Hippocampal formation (tissue), 2 donors: ENCODE measurements at places on chromosomes 1 and 21.

DNA sequence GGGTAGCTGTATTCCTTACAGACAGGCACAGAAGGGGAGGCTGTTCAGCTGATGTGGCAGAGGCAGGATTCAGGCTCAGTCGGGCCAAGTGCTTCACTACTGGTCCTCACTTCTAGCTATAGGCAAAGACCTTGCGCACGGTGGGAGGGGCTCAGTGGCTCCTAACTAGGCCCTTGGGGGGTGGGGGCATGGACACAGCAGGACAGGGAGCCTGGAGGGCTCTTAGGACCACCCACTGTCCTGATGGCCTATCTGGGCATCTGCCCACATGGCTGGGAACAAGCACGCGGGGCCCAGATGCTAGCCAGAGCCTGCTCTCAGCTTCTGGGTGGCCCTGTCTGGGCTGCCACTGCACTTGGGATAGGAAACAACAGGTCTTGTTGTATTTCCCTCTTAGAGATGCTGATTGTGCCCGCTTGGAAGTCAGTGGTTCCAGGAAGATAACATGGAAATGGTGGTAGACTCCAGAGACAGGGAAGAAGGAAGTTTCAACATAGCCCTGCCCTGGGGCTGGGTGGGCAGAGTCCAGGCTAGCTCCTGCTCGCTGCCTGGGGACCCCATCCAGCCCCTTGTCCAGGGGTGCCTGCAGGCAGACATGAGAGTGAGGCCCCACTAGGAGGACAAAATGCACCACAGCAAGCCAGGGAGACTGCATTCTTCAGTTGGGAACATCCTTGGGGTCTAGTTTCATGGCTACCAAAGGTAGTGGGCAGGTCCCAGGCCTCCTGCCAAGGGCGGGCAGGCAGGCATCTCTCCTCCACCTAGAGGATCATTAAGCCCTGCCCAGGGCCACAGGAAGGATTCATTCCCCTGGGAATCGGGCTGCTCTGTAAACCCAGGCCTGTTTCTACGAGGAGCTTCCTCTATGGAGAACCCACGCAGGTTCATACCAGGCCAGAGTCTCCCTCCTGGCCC lies 102.5 kb downstream of the BCAR3 start:
- DNase-seq, result no peak

- no peak for DNase-seq
These were observed 20.3 kb downstream of the CDCP2 start for GRCh38 chr1:54132495-54132894.

DNA sequence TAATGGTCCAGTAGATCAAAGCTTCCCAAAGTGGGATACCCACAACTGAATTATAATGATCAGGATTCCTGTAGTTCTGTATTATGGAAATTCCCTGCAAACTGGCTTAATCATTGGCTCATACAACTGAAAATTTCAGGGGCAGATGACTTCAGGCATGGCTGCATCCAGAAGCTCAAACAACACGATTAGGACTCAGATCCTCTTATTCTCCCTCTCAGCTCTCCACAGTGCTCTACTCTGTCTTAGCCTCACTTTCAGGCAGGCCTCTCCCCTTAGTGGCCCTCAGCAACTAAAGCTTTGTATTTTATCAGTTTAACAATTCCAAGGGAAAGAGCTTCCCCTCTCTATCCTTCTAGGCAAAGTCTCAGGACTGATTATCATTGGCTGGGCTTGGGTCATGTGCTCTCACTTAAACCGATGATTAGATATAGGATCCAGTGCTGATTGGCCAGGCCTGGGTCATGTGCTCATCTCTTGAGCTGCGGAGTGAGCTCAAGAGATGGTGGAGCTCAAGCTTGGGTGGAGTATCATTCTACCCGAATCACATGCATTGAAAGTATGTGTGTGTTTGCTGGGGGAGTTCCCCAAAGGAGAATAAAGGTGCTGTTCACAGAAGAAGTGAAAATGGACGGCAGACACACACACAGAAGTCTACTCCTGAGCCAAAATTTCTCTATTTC lies 57.9 kb upstream of the RUNX3 start:
- DNase-seq, result no peak

DNA sequence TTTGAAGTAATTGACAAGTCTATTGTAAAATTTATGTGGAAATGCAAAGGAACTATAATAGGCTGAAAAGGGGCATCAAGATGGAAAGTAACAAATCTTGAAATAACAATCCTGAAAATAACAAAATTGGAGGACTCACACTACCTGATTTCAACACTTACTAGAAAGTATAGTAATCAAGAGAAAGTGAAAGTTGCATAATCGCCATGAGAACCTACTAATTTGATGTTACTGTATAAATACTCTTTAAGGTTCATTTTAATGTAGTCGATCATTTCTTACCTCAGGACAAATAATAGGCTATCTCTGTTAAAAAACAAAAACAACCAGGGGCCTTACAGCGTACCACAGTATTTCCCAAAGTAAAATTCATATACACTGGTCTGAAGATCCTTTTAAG lies 71.7 kb downstream of the EDEM3 start:
- no peak for DNase-seq

DNA sequence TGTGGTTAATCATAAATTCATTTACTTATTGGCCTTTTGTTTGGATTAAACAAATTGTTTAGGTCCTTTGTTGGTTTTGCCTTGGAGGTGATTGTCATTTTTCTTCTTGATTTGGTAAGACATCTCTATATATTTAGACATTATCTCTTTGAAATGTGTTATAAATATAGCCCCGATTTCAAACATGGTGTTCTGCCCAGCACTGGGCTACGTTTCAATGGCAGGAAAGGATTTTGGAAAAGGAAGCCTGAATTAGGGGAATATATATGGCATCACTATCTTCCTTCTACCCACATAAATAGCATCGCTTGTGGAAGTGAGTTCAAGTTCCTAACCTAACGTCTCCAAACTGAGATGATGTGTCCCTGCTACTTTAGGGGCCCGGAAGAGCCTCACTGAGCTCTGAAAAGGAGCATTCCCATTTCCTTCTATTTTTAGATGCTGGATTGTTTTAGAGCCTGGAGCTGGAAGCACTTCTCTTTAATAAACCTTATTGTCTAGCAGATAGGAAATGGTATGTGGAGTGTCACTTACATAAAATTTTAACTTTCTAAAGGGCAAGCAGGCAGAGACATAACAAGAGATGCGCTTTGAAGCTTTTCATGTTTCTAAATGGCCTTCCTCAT lies 39.4 kb downstream of the PGBD5 start:
- no peak for DNase-seq

- DNase-seq, result no peak
These were observed 76.5 kb upstream of the FGGY start for GRCh38 chr1:59220356-59220755.

GRCh38 chr1:76090283-76091203 lies 16.0 kb downstream of the ST6GALNAC3 start:
- DNase-seq, result no peak

GRCh38 chr1:67556297-67556900 lies 126.2 kb upstream of the SERBP1 start:
- DNase-seq, result no peak

DNA sequence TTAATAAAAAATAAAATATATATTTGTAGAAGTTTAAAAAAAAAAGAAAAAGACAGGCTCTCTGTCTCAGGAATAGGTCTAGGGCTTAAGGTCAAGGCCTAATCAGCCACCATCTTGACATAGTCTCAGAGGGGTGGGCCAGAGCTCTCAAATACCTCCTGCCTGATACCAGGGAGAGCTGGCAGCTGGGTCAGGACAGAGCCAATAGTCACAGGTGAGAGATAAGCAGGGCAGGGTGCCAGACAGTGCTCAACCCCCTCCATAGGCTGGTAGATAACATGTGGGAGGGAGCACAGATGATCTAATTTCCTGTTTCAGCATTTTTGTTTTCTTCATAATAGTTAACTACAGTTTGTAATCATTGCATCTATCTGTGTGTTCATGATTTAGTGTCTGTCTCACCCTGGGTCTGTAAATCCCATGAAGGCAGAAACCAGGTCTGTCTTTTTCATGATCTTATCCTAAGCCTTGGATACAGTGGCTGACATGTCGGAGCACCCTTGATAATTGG lies 152.0 kb upstream of the GRIK3 start:
- no peak for DNase-seq

- DNase-seq, result no peak
These were observed 47.2 kb upstream of the ECE1 start for GRCh38 chr1:21337454-21337927.

GRCh38 chr1:43227143-43227764 lies 42.5 kb upstream of the TMEM125 start:
- peak; percentile 74 for DNase-seq

GRCh38 chr1:35567947-35568558 lies 5.1 kb upstream of the TFAP2E start:
- no peak for DNase-seq

GRCh38 chr1:76959556-76959955 lies 92.3 kb downstream of the ST6GALNAC5 start:
- DNase-seq, result no peak

- no peak for DNase-seq
These were observed 46.2 kb downstream of the UCHL5 start for GRCh38 chr1:193013005-193013404.

DNA sequence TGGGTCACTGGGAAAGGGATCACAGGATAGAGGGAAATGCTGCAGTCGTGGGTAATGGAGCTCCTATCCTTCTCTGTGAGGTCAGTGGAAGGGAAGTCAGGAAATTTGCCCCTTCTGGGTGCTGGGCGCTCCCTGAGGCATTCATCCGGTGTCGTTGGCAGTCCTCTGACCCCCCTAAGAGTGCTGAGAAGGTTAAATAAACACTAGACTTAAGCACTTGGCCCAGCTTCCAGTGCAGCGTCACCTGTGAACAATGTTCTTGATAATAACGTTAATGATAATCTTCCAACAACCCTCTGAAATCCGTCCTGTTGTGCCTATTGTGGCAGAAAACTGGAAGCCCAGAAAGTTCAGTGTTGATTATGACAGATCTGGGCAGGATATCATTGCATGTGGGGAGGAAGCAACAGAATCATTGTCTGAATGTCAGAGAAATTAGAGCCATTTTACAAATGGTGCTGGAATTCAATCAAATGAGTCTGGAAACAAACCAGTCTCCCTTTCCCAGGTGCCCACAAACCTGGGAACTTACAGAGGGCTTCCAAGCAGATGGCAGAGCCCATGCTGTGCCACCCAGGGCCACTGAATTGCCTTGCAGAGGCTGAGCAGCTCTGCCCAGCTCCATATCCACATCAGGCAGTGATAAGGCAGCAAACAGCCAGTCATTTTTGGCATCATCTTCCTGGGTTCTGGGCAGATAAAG lies 216.8 kb downstream of the KAZN start:
- DNase-seq, result no peak

DNA sequence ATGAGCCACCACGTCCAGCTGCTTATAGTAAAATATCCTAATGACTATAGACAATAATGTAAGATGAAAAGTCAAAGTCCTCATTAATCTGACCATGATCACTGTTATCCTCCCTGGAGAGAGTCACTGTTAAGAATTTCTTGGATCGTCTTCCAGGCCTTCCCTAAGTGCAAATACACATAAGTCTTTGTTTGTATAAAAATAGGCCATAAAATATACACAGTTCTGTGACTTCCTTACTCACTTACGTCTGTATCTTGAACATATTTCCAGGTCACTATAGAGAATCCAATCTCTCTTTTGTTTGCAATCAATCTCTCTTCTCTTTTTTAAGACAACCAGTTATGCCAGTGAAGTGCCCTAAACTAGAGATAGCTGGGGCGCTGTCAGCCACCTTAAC lies 89.1 kb upstream of the LYST start:
- DNase-seq, result no peak

GRCh38 chr1:36297062-36297461 lies 9.1 kb upstream of the SH3D21 start:
- DNase-seq, result no peak

GRCh38 chr21:38815060-38815405 lies 9.3 kb downstream of the ETS2 start:
- no peak for DNase-seq

- DNase-seq, result no peak
These were observed 45.9 kb upstream of the NRDC start for GRCh38 chr1:51924455-51924854.

GRCh38 chr1:215076322-215076721 lies 6.2 kb upstream of the KCNK2 start:
- no peak for DNase-seq

- DNase-seq, result no peak
These were observed 35.3 kb upstream of the CACYBP start for GRCh38 chr1:174964261-174964971.

DNA sequence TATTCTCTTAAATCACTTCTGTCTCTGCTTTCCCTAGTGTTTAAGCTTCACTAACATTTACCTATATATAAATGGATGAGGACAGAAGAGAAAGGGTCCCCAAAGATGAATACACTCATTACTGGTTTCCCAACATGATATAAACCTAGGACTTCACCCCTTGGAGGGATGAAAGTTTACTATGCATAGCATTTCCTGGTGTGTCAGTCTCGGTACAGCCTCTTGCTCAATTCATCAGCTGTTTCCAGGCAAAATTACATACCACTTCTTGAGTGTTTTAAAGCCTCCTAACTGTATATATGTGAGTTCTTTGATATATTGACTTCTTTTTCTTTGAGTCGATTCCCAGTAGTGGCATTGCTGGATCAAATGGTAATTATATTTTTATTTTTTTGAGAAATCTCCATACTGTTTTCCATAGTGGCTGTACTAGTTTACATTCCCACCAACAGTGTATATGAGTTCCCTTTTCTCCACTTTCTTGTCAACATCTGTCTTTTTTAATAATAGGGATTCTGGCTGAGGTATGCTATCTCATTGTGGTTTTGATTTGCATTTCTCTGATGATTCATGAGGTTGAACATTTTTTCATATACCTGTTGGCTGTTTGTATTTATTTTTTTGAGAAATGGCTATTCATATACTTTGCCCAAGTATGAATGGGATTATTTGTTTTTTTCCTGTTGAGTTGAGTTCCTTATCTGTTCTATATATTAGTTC lies 259.3 kb upstream of the CACYBP start:
- DNase-seq, result no peak

- no peak for DNase-seq
These were observed 3.2 kb upstream of the CCNL2 start for GRCh38 chr1:1402072-1402900.

DNA sequence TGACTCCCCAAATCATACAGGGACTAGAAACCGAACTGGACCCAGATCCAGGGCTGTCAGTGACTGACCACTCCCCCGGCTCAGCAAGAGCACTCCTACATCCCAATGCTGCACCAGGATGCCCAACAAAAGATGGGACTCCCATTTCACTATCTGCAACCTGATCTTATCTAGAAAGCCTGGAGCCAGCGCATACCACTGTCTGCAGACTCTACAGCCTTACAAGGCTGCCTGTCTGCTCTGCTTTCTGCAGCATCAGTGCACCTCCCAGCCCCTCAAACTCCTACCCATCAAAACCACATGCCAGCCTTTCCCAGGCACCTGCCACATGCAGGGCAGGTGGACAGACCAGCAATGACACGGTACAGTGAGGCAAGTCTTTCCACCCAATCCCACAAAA lies 52.2 kb downstream of the SSBP3 start:
- no peak for DNase-seq

GRCh38 chr1:175133673-175134435 lies 58.7 kb downstream of the KIAA0040 start:
- no peak for DNase-seq

GRCh38 chr21:25896501-25897056 lies 161.8 kb downstream of the GABPA start:
- DNase-seq, result no peak
